ENCODE measurements at places on chromosomes 6 and 20.

DNA sequence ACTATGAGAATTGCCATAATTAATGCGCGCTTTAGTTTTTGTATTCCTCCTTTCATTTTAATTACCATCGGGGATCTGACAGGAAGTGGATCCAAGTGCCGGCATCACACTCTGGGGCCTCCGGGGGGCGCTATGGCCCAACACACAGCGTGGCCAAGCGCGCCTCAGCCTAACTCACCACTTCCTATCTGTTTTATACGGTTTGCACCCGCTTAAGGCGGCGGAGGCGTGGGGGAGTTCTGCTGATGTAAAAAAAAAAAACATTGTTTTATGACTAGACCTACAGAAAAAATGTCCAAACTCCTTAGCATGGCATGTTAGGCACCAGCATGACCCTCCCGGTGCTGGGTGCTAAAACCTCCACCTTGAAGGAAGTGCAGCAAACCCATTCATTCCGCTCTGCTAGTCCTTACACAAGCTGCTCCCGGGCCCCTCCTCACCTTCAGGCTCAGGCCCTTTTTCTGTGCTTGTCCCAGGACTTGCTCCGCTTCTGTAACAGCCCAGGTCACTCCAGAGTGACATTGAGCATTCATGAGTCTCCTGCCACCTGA, 4.5 kb upstream of the EBF4 start:
- DNase-seq = peak; percentile 81

- peak; percentile 6 for DNase-seq
Measured at GRCh38 chr6:138007014-138007472, 100.2 kb downstream of the PERP start.

GRCh38 chr20:61723529-61724257, 342.0 kb downstream of the TAF4 start:
- no peak for DNase-seq

- no peak for DNase-seq
Measured at GRCh38 chr20:41176711-41177552, 39.6 kb downstream of the PLCG1 start.

DNA sequence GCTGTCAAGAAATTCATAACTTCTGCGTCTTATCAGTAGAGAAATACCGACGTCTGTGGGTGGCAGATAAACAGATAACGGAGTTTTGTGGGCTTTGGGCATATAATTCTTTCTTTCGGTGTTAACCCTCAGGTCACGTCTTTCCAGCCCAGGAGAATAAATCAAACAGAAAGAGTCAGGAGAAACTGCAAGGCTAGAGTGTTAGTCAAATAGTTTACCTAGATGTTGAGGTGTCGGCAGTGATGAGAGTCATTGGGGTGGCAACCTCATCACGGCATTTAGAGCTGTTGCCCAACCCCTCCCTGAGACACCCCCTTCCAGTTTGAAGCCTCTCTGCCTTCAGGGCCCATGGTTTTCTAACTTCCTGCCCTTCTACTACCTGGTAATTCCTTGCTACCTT, 49.5 kb downstream of the ADTRP start:
- peak; percentile 57 for DNase-seq

- no peak for DNase-seq
Measured at GRCh38 chr20:33793011-33793931, 17.9 kb upstream of the CHMP4B start.

- no peak for DNase-seq
Measured at GRCh38 chr6:72892901-72893300, 271.0 kb downstream of the KCNQ5 start.

- DNase-seq = no peak
Measured at GRCh38 chr6:16985513-16986284, 116.2 kb upstream of the STMND1 start.

GRCh38 chr6:101840100-101840499, 446.6 kb downstream of the GRIK2 start:
- DNase-seq = no peak

- DNase-seq = peak; percentile 59
Measured at GRCh38 chr20:44056010-44056698, 130.8 kb downstream of the JPH2 start.

- no peak for DNase-seq
Measured at GRCh38 chr6:31763619-31763940, 1.1 kb downstream of the SAPCD1 start.

- DNase-seq = peak; percentile 57
Measured at GRCh38 chr6:149963212-149963461, 606 bp upstream of the ULBP1 start.

GRCh38 chr6:30063315-30063714, 2.2 kb downstream of the POLR1H start:
- no peak for DNase-seq

DNA sequence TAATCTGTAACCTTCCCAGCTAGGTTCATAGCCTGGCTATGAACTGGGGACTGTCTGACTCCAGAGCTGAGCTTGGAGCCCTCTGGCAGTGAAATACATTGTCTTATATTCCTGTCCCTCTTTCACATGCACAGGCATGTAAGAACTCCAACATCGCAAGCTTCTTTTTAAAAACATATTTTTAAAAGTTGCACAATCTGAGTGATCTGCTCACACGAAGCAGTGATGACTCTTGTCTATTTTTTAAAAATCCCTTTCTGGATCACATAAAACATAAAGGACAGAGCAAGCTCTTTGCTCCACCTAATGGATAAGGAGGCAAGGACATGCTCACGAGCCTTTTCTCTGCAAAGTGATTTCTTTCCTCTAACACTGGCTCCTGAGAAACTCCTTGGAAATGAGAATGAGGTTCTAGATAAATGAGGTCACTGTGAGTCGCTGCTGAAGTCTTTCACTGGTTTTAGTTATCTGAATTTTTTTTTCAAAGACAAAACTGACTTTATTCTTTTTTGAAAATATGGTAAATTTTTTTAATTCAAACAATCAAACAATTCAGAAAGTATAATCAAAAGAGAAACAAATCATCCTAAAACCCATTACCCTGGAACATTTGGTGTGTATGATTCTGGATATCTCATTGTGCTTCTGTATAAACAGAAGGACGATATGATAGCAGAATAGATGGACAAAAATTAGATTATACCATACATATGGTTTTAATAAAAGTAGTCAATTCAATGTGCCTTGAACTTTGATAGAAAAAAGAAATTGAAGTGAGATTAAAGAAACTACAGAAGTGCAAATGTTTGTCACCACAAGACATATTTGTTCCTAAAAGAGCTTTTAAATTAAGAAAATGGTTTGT, 30.8 kb downstream of the IL20RA start:
- no peak for DNase-seq

GRCh38 chr6:3289664-3290055, 30.9 kb downstream of the PSMG4 start:
- no peak for DNase-seq

DNA sequence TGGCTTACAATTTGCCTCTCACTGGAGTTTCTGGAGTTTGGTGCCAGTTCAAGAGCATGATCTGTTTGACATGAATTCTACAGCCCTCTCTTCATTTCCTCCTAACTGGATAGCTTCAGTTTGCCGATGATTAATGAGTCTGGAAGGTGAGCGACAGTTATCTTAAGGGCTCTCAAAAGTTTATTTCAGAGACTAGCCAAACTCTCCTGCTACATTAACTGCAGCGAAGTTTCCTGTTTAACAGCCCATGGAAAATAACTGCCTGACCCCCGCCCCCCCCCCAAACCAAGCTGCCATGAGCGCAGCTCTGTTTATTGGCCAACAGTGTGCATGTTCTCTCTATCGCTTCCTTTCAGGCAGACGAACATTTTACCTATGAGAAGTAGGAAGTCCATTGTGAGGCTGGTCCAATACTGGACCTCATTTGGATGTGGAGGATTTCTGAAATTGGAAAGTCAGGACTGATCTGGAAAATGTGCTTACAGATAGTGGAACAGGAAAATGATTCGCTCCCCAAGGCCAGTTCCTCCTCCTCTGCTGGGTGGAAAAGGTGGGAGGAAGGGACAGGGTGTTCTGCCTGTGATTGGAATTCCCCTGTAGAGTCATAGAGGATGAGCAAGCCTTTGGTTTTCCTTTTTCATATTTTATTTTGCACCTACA, 522.2 kb upstream of the JAG1 start:
- no peak for DNase-seq

- DNase-seq = no peak
Measured at GRCh38 chr20:50504231-50504823, 5.9 kb upstream of the PTPN1 start.

Data from activated naive CD8-positive, alpha-beta T cell treated with anti-CD3 and anti-CD28 coated beads for 36 hours (primary cell).